ENCODE measurements at places on chromosomes 2 and 18. TPM values are rescaled to one million over a fixed set of nuclear protein-coding genes. Genes with fewer than 3 reads are reported as not detected.

CCNT2 gene
- 7.2 TPM for total RNA-seq

TMEM247 gene
- total RNA-seq: not detected

CTLA4 gene
- total RNA-seq: not detected

SERPINB4 gene
- total RNA-seq: not detected

FECH gene
- total RNA-seq: 20.7 TPM

MOGAT1 gene
- total RNA-seq: not detected

DSC2 gene
- total RNA-seq: not detected

KRCC1 gene
- 15.1 TPM for total RNA-seq

ZNF804A gene
- total RNA-seq: 3.7 TPM

CHRNG gene
- total RNA-seq: not detected

PSD4 gene
- total RNA-seq: 8.4 TPM

All from bronchus fibroblast of lung (primary cell).